ENCODE measurements at places on chromosomes 1 and 21.

DNA sequence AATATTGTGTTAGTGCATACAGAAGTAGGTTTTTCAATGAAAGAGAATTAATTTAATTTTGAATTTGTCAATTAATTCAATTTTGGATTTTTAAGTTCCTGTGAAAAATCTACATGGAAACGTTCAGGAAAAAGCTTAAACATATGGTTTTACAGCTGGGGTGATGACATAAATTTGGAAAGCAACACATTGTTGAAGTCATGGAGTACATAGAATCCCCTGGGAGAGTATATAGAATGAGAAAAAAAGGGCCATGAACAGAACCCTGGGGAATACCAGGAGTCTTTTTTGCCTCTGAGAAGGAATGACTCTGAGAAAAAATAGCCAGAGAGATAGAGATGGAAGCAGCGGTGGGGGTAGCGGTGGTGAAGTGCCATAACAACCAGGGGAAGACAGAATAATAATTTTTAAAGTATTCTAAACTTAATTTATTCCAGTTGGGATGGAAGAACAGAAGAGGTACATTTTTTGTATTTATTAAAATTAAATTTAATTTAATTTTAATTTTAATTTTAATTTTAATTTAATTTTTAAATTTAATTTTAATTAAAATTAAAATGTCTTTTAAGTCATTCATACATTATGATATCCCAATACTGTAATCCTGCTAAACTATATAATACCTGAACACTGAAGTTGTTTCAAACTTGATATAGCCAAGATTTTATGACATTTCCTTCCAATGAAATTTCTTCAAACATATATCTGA lies 48.9 kb downstream of the NME7 start:
- no peak for DNase-seq

- no peak for DNase-seq
Measured at GRCh38 chr1:184685116-184685515, 69.5 kb downstream of the EDEM3 start.

DNA sequence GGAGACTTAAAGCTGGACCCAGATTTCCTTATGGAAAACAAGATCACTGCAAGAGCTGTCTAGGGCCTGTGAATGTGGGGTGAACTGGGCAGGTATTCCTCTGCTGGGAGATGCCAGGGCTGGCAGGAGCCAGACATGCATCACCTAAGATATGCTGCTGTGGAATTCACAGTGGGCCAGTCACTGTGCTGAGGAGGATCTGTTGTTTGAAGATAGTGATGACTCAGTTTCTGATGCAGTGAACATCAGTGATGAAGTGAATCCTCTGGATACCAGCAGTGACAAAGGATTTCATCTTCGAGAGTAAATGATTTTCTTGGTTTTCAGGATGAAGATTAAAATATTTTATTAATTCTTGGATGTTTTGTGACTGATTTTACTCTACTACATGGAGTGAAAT lies 29.9 kb upstream of the CAMSAP2 start:
- no peak for DNase-seq

- DNase-seq = no peak
Measured at GRCh38 chr1:232911027-232911599, 39.3 kb upstream of the NTPCR start.

GRCh38 chr1:173429471-173430402 lies 47.4 kb upstream of the PRDX6 start:
- peak; percentile 46 for DNase-seq

- DNase-seq = no peak
Measured at GRCh38 chr1:165717918-165718515, 19.7 kb upstream of the ALDH9A1 start.

DNA sequence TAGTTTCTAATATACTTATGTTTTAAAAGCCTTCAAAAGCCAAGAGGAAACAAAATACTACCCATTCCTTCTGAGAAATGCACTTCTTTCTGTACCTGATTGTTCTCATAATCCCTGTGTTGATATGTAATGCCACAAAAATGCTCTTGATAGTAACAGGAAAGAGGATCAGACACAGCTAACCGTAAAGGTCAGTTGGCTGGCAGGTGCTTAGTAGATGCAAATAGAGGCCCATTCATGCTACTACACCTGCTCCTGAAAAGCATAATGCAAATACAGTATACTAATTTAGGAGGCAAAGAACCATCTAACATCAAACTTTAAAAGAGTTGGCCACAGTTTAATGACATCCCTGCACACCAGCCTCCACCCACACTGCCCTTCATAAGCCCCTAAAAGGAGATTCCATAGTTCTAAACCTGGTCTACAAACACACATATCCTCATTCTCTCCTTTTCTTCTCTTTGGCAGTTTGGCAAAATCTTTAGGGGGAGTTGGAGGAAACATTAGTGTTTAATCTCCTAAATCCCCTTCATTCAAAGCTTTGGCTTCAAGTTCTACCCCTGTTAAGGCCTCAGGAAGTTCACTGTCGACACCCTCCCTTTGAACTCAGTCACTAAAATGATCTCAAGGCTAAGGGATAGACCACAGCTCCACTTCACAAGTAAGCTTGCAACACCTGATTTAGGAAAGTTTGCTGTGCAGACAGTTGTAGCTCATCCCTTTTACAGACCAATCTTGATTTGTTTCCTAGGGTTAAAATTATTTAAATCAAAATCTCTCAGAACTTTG lies 2.9 kb upstream of the CD46 start:
- DNase-seq = no peak

- no peak for DNase-seq
Measured at GRCh38 chr1:241589521-241589920, 50.6 kb downstream of the CHML start.

GRCh38 chr21:32519945-32520874 lies 65.1 kb downstream of the TCP10L start:
- DNase-seq = no peak

GRCh38 chr1:21051177-21051825 lies 125.4 kb downstream of the EIF4G3 start:
- DNase-seq = no peak

GRCh38 chr21:17066006-17066405 lies 446.8 kb upstream of the CXADR start:
- no peak for DNase-seq

GRCh38 chr1:245685111-245685810 lies 530.5 kb downstream of the KIF26B start:
- DNase-seq = no peak

- no peak for DNase-seq
Measured at GRCh38 chr21:25737421-25737820, 2.6 kb downstream of the GABPA start.

- DNase-seq = no peak
Measured at GRCh38 chr1:28417441-28417922, 47.9 kb downstream of the PHACTR4 start.

DNA sequence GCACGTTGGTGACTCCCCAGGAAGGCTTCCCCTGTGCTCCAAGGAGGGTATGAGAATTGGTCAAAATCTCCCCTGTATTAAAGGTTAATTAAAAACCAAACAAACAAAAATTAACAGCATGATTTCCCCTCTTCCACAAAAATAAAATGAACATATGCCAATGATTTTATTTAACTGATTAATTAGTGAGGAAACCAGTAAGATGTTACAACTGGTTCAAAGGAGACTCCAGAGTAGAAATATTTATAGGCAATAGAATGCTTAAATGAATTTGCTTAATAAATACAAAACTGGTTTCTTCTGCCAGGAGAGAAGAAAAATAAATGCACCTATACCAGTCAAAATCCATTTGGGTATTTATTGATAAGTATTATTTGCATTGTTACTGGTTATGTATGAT lies 249.5 kb upstream of the DEPDC1 start:
- DNase-seq = no peak

DNA sequence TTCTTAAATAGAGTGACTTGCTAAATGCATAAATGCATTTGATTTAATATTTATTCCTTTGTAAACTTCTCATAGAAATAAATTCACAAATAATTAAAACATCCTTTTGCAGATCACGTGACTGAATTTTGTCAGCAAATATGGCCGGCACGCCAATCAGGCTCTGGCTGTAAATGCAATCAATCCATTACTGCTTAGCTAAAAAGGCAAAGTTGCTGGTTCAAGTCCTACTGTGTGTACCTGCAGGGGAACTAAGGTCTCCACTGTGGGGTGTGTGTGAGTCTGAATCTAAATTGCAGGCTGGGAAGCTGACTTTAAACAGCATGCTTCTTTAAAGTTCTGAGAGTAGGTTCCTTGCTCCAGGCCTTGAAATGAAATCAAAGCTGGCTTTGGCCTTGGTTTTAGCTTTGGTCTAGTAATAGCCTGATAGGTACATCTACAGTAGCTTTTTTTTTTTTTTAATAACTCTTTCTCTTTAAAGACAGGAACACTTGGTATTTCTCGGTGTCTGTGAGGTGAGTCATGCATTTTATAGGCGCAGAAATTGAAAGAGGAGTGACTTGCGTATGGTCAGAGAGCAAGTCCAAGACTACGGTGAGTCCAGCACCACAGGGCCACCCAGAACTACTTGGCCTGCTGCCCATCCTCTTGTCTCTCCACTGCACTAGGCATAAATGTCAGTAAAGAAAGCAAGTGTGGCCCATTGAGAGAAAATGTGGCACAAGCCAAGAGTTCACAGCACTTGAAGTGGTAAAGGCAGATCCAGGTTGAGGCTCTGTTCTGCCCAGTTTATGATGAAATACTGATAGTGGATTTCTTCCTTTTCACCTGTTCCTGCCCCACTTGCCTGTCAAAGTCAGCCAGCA lies 36.2 kb upstream of the LYST start:
- DNase-seq = no peak

DNA sequence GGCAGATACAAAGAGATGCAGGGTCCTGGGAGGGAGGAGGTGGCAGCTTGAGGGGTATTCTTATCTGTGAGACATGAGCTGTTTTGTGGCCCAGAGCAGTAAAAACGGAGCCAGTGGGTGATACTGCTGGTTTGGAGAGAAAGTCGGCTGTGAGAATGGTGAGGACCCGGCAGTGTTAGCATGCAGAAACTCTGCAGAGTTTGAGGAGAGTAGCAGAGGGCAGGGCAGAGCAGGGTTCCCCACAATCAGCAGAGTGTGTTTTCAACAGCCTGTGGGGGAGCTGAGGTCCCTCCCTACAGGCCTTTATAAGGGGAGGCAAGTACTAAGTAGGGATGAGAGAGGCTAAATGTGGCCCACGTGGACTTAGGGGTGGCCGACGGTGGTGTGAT lies 423 bp downstream of the SLAMF8 start:
- no peak for DNase-seq

- DNase-seq = no peak
Measured at GRCh38 chr1:62712336-62713243, 24.4 kb upstream of the DOCK7 start.

GRCh38 chr1:13627127-13627526 lies 43.5 kb downstream of the PDPN start:
- DNase-seq = no peak

DNA sequence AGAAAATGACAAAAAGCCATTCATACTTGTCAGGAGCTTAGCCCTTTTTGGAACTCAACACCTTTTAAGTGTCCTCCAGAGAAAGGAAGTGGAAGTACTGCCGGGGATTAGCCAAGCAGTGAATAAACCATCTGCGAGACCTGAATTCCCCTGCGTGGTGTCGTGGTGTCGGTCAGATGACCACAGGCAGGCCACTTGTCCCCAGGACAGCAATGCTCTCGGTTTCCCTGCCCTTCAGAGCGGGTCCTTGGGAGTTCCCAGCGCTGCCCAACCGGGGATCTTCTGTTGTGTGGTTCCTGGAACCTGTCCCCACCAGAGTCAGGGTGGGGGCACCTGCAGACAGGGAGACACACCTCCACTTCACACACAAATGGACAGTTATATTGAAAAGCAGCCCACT lies 9.2 kb downstream of the GPR157 start:
- no peak for DNase-seq

- no peak for DNase-seq
Measured at GRCh38 chr21:27422435-27422834, 455.5 kb upstream of the ADAMTS5 start.

GRCh38 chr1:30982937-30983336 lies 74.4 kb upstream of the SDC3 start:
- no peak for DNase-seq

DNA sequence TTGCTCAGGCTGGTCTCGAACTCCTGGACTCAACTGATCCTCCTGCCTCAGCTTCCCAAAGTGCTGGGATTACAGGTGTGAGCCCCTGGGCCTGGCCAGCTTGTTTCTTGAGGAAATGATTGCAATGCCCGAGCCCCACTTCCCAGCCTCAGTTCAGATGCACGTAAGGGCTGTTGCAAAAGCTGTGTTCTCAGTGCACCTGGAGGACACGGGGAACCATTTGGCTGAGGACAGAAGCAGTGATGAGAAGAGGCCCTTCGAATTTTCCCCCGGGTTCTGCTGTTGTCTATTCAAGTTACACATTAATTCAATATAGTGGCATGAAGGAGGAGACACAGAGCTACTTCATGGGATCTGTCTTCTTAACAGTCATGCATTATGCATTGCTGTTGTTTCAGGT lies 78.8 kb upstream of the WDR26 start:
- no peak for DNase-seq

GRCh38 chr1:173406783-173407230 lies 70.3 kb upstream of the PRDX6 start:
- DNase-seq = no peak

DNA sequence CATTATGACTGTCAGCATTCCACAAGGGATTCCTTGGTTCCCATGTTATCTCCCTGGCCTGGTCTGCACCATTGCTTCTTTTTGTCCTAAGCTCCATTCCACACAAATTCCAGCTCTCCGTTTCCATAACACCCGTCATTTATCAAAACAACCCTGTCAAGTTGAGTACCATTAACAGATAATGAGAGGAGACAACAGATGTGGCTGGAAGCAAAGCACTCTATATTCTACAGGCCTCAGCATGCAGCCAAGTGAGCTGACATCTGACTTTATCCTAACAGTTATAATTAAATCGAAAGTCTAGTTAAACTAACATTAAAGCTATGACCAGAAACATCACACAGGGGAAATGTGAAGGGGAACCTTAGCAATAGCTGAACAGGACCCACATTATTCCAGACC lies 110.4 kb downstream of the RERE start:
- no peak for DNase-seq

- DNase-seq = no peak
Measured at GRCh38 chr1:67019600-67020136, 34.3 kb downstream of the SLC35D1 start.

DNA sequence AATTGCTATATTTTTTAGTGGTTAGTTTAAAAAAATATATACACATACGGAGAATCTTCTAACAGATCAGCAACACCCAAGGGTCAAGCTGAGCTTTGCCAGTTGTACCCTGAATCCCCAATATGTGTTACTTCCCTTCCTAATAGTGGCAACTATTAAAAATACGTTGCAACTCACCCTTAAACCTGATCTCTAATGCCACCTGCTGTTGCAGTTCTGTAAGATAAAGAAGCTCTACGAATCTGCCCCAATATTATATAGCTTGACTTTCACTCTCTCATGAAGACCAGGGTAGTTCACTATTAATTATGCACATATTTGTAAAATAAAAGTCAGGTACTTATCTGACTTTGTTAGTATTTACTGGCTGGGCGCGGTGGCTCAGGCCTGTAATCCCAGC lies 58.4 kb downstream of the ASH1L start:
- DNase-seq = no peak

GRCh38 chr1:164051782-164052181 lies 507.2 kb upstream of the PBX1 start:
- DNase-seq = no peak

All from stimulated activated CD8-positive, alpha-beta memory T cell treated with anti-CD3 and anti-CD28 coated beads, Interleukin-2, amount 100 ng/mL, for 48 hours (primary cell).